ENCODE measurements at places on chromosomes 5 and 9. TPM values are rescaled to one million over a fixed set of nuclear protein-coding genes. Genes with fewer than 3 reads are reported as not detected.

- H3K27me3 ChIP-seq = no peaks in the 10 kb centered on the region
- no peak overlapping the region for H3K4me3 ChIP-seq
- H3K4me1 ChIP-seq = peaks cover 8% of the 10 kb centered on the region
- no peak for DNase-seq
- H3K36me3 ChIP-seq = no peaks in the 10 kb centered on the region
These were observed 34.6 kb upstream of the NFIB start for GRCh38 chr9:14348373-14349145.

- H3K36me3 ChIP-seq = no peaks in the 10 kb centered on the region
- H3K4me3 ChIP-seq = no peak overlapping the region
- H3K27ac ChIP-seq = no peak overlapping the region
- no peaks in the 10 kb centered on the region for H3K27me3 ChIP-seq
- DNase-seq = no peak
These were observed 98.0 kb downstream of the PLPPR1 start for GRCh38 chr9:101126556-101126955.

- H3K4me1 ChIP-seq = no peaks in the 10 kb centered on the region
- no peak overlapping the region for H3K27ac ChIP-seq
- H3K27me3 ChIP-seq = no peaks in the 10 kb centered on the region
- peaks cover 40% of the 10 kb centered on the region for H3K36me3 ChIP-seq
- no peak for DNase-seq
These were observed 230.1 kb upstream of the PANK3 start for GRCh38 chr5:168809218-168809617.

GRCh38 chr5:179613460-179614071 lies 9.9 kb downstream of the HNRNPH1 start:
- H3K4me1 ChIP-seq = peaks cover 6% of the 10 kb centered on the region
- no peak overlapping the region for H3K27ac ChIP-seq
- DNase-seq = no peak
- no peaks in the 10 kb centered on the region for H3K27me3 ChIP-seq
- H3K36me3 ChIP-seq = peaks cover 100% of the 10 kb centered on the region
- H3K4me3 ChIP-seq = no peak overlapping the region

GRCh38 chr5:119389288-119390030 lies 33.6 kb downstream of the TNFAIP8 start:
- no peak overlapping the region for H3K27ac ChIP-seq
- no peaks in the 10 kb centered on the region for H3K27me3 ChIP-seq
- H3K4me1 ChIP-seq = peaks cover 12% of the 10 kb centered on the region
- no peak for DNase-seq

DNA sequence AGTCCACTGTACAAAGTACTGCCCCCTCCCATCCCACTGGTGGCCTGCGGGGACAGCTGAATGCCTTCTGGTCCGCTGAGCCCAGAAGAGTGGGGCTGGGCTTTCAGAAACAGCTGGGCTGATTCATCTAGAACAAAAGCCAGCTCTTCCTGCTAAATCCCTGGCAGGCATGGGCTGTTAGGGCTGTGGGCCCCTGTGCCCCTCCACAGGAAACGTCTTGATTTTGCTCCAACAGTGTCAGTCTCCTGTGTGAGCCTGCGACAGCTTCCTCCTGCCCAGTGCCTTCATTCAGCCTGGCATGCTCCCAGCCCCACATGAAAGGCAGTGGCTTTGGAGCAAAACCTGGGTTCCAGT lies 6.9 kb upstream of the GSN start:
- 0 out of 2 replicates have a peak overlapping the region, but pooled peaks have one; percentile 23 for H3K27ac ChIP-seq
- H3K27me3 ChIP-seq = no peaks in the 10 kb centered on the region
- no peak overlapping the region for H3K4me3 ChIP-seq
- no peaks in the 10 kb centered on the region for H3K36me3 ChIP-seq
- H3K4me1 ChIP-seq = peaks cover 25% of the 10 kb centered on the region
- DNase-seq = peak; percentile 64

DNA sequence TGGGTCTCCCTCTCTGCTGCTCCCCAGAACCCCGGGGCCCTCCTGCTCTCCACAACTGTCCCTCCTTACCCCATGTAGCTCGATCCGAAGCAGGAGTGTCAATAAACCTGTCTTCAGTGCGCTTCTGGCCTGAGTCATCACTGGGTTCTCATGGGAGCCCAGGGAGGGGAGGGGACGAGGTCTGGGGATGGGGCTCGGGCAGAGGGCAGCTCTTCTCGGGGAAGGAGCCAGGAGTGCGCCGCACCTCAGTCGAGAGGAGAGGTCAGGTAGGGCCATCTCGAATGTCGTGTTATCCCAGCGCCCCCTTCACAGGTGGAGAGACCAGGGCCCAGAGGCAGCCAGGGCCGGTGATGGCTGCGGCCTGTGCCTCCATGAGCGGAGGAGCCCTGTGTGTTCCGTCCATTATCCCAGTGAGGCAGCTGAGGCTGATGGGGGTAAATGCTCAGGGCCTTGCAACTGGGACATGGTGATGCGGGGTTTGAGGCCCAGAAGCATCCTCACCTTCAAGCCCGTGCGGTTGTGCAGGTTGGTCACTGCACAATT lies 52.1 kb downstream of the LRSAM1 start:
- peaks cover 60% of the 10 kb centered on the region for H3K36me3 ChIP-seq
- no peaks in the 10 kb centered on the region for H3K27me3 ChIP-seq
- no peak overlapping the region for H3K4me3 ChIP-seq
- H3K4me1 ChIP-seq = peaks cover 47% of the 10 kb centered on the region
- no peak for DNase-seq

GRCh38 chr5:143355710-143356109 lies 47.8 kb downstream of the NR3C1 start:
- H3K4me1 ChIP-seq = peaks cover 43% of the 10 kb centered on the region
- no peaks in the 10 kb centered on the region for H3K27me3 ChIP-seq
- DNase-seq = peak; percentile 84
- no peak overlapping the region for H3K27ac ChIP-seq

- H3K4me3 ChIP-seq = no peak overlapping the region
- H3K27ac ChIP-seq = no peak overlapping the region
- DNase-seq = no peak
- no peaks in the 10 kb centered on the region for H3K36me3 ChIP-seq
These were observed 250.6 kb upstream of the DAPK1 start for GRCh38 chr9:87247097-87247496.

DNA sequence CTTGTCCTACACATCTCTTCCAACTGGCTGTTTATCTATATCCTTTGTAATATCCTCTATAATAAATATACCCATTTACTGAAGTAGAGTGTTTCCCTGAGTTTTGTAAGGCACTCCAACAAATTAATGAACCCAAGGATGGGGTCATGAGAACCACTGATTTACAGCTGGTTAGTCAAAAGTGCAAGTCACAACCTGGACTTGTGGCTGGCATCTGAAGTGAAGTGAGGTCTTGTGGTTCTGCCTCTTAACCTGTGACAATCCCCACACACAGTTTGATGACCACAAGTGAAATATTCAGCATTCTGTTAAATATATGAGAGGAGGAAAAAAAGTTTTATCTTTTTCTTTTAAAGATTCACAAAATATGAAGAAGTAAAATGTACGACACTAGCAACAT lies 126.1 kb downstream of the NR2F1-AS1 start:
- no peaks in the 10 kb centered on the region for H3K27me3 ChIP-seq
- H3K27ac ChIP-seq = no peak overlapping the region
- H3K4me3 ChIP-seq = no peak overlapping the region
- no peak for DNase-seq
- no peaks in the 10 kb centered on the region for H3K36me3 ChIP-seq

DNA sequence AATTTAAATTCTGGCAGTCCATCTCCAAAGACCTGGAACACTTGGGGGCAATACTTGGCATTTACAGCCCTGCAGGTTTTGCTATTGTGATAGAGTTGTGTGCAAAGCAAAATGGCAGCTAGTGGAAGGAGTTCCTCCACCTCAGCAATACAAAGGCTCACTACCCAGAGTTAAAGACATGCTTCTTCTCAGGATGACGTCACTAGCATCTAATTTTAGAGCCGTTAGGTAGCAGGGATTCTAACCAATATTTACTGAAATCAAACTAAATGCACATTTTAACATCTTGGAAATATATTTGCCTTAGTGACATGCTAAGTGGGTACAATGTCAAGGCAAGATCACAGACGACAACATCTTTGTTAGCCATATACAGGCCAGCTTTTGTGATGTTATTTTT lies 261.6 kb downstream of the MAN2A1 start:
- H3K27ac ChIP-seq = no peak overlapping the region
- H3K36me3 ChIP-seq = no peaks in the 10 kb centered on the region
- no peak for DNase-seq

DNA sequence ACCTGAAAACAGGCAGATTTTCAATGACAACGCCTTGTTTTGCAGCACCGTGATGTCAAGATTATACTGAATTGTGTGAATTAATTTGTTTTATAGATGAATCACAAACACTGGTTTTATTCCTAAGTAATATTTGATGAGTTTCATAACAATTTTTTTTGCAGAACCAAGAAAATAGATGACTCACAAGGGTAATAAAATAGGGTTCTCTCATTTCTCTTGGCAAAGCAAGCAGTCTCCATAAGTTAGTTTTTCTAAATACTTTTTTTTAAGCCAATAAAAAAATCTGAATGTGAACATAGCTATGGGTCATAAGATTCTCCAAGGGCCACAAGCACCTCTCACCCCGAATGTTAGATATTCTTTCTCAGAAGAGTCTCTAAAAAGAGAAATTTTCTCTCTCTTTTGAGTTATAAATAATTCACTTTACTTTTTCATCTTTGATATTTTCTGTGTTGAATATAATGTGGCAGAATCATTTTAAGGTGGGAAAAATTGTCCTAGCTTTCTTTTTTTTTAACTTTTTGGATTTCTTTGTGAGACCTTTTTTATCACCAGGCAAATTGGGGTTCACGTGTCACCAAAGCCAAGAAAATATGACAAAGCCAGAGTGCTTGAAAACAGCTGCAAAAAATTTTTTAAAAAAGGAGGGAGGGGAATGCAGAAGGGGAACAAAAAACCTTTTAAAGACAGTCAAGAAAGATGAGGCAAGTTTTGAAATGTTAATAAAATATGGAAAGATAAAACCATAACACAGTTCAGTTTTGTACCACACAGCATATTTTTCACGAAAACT lies 174.6 kb upstream of the DAPK1 start:
- H3K36me3 ChIP-seq = no peaks in the 10 kb centered on the region
- DNase-seq = no peak
- no peak overlapping the region for H3K4me3 ChIP-seq

The AGTPBP1 gene
- 11.2 TPM for total RNA-seq

The C9 gene
- not detected for total RNA-seq
